ENCODE measurements at places on chromosomes 12 and 14.

- no peak for DNase-seq
Measured at GRCh38 chr12:124398578-124399227, 103.8 kb downstream of the RFLNA start.

- no peak for DNase-seq
Measured at GRCh38 chr14:93219103-93219726, 12.2 kb downstream of the UBR7 start.

GRCh38 chr12:6088921-6089747 is 35.3 kb downstream of the VWF start:
- DNase-seq = no peak

DNA sequence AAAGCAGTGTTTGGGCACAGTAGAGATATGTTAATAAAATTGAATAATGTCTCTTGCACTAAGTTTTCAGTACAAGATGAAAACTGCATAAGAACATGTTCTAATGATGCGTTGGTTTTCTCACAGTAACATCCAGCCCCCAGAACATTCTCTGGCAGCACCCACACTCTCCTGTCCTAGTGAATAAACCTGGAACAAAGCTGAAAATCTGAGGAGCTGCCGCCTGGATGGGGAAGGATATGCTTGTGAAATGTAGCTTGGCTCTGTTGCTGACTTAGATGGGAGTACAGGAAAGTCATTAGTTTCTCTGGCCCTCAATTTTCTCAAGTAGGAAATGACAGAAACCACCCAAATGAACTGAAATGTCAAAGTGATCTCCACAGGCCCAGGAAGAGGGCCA is 323.8 kb downstream of the APAF1 start:
- DNase-seq = no peak

GRCh38 chr12:108365324-108365723 is 26.2 kb upstream of the CMKLR1 start:
- no peak for DNase-seq

DNA sequence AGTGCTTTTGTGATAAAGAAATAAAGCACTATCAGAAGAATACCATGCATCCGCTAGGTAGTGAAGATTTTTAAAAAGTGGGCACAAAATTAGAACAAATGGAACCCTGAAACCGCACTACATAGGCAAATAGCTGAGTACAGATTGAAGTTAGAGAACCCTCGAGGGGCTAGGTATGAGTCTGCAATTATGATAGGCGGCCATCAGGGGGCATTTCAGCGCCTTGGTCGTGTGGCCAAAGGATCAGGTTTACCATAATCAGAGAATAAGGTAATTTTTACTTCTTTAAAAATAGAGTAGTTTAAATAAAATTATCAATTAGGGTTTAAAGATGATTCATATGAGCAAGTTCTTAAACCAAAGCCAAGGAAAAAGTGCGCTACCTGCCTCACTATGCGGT is 129.8 kb downstream of the TMX1 start:
- no peak for DNase-seq

DNA sequence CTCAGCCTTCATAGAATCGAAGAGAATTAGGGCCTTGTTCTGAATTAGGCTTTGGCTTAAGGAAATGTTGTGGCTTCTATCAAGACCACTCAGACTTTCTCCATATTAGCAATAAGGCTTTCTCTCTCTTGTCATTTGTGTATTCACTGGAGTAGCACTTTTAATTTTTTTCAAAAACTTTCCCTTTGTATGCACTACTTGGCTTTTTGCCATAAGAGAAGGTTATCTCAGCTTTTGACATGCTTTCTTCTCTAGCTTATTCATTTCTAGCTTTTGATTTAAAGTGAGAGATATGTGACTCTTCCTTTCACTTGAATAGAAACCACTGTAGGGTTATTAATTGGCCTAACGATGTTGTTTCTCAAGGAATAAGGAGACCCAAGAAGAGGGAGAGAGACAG is 244.2 kb downstream of the GPHN start:
- no peak for DNase-seq

GRCh38 chr12:71799106-71799505 is 40.5 kb upstream of the TBC1D15 start:
- DNase-seq = no peak

- no peak for DNase-seq
Measured at GRCh38 chr14:66496188-66496807, 10.1 kb downstream of the CCDC196 start.

DNA sequence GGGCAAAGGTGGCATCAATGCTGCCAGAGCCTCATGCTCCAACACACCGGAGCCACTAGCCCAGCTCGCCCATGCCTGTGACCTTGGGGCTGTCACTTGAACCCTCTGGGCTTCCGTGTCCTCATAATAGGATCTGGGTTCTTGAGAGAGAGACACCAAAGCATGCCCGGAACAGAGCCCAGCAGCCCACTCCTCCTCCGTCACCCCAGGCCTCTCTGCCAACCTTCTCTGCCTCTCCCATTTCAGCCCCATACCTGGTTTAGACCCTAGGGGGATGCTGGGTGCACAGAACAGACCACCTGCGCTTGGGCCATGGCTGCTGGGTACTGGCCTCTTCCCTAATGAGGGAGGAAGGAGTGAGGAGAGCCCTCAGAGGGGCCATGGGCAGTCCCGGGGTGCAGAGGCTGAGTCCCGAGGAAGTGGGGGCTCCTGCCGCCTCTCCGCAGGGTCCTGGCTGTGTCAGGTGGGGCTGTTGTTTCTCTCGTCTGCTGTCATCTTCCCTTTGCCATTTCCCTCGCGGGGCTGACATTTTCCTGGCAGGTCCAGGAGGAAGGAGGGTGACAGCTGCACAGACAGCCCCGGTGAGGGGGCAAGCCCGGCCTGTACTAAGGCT is 172.4 kb upstream of the RTL1 start:
- DNase-seq = peak; percentile 59

DNA sequence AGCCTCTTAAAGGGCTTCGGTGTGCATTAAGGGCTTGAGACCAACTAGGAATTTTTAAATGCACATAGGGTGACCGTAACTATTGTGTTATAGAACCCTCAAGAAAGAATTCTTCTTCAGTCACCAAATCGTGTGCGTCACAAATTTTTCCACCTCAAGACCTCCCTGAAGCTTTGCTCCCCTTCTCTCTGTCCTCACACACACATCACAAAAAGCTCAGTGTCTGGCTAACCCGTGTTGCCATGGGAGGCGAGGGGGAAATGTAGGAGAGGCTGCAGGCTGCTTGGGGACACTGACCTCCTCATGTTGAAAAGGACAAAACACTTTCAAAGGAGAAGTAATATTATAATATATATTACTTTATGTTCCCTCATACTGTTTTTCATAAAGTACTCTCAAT is 10.6 kb downstream of the SSPN start:
- DNase-seq = no peak

DNA sequence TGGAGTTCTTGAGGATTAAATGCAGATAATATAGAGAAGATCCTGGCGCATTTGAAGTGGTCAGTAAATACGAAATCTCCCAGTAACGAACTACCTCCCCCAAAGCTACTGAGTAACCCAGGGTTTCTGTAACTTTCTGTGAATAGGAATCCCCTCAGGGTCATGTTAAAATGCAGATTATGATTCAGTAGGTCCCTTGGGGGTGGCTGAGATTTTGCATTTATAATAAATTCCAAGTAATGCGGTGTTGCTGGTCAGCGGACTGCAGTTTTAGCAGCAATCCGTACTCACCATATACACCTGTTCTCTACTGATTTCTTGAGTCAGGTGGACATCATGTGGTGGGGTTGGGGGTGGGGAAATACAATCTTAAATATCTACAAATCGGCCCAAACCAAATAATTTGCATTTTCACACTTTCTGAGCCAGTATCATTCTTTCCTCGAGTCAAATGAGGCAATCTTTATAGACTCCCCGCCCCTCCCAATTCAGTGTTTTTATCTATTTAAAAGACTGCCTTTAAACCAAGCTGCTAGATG is 868 bp downstream of the SPATA7 start:
- no peak for DNase-seq

DNA sequence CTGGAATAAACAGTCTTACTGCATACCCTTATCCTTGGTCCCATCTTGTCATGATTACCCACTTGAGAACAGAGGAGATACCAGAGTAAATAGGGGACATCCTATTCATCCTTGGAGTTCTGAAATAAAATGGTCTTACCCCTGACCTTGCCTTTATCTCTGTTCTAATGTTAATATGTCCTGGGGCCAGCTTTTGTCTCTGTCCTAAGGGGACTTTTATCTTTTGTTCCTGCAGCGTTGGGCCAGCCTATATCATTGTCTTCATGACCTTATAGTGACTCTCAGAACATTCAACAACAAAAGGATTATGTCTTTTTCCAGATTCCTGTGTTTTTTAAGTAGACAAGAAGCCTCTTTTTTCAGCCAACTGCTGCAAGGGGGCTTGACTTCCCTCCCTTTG is 1057.5 kb downstream of the LRFN5 start:
- no peak for DNase-seq

GRCh38 chr14:39469094-39469710 is 37.0 kb upstream of the FBXO33 start:
- DNase-seq = no peak

DNA sequence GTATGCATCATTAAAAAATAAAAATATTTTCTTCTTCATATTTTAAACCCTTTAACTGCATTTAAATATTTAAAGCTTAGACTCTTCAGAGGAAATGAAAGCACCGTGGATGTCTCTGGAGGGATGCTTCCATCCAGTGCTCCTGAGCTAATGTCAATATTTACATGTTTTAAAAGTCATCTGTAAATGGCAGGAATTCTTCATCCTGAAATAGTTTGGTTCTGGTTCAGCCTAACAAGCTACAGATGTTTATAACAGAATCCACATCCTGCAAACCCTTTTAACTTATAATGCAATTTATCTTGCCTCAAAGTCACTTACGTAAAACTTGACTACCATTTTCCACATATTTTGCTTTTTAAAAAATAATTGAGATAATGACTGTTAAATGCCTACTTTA is 1207.3 kb downstream of the SLC16A7 start:
- no peak for DNase-seq

DNA sequence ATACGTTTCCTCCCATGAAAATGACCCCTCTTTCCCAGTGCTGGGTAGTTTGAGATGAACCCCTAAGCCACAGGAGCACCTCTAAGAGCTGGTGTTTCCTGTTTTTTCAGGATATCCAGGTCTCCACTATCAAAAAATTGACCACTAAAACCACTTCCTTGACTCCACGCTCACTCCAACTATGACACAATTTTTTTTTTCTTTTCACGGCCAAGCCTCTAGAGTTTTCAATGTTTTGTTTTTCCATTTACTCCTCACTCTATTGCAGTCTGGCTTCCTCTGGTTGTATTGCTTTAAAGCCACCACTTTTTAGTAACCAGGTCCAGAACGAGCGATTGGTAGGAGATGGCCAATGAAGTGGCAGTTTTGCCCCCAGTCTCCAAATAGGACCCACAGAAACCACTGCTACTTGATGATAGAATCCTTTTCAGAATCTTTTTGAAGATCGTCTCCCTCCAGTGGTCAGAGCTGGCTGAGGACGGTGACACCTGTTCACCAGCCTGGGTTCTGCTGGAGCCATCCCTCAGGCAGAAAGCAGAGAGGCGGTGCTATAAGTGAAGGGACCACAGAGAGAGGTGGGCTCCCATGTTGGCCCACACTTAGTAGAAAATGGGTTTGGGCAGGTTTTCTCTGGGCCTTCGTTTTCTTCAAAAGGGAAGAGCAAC is 454.4 kb downstream of the VRK1 start:
- no peak for DNase-seq

GRCh38 chr12:67358781-67359338 is 89.7 kb downstream of the CAND1 start:
- DNase-seq = no peak

DNA sequence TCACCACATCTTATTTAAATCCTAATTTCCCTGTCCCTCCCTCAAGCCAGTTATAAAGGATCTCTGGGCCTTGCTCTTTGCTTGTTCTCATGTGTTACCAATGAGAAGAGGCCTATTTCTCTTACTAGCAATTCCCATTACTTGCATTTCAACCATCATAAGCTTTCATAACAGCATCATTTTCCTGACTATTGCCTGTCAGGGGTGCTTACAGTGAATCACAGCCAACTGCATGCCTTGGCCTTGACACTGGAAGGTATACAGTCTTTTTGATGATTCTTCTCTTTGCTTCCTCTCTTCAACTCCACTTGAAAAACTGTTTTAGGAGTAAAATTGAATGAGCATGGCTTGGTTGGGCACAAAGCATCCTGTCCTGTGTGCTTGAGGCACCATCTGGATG is 127.0 kb downstream of the NPAS3 start:
- DNase-seq = no peak

- DNase-seq = no peak
Measured at GRCh38 chr14:95577870-95578269, 43.0 kb downstream of the GLRX5 start.

DNA sequence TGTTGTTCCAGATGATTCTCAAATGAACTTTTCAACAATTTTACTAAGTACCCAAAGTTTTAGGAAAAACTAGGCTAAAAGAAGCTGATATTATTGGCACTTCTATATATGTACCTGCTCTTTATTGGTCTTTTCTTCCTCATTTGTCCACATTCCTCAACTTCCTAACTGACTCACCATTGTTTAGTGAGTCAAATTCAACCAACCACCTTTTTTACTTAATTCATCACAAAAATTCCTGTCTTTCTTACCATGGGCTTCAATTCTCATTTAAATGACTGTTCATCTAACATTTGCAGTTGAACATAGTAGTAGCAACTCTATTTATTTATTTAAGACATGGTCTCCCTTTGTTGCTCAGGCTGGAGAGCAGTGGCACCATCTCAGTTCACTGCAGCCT is 47.6 kb upstream of the SLC2A13 start:
- no peak for DNase-seq

DNA sequence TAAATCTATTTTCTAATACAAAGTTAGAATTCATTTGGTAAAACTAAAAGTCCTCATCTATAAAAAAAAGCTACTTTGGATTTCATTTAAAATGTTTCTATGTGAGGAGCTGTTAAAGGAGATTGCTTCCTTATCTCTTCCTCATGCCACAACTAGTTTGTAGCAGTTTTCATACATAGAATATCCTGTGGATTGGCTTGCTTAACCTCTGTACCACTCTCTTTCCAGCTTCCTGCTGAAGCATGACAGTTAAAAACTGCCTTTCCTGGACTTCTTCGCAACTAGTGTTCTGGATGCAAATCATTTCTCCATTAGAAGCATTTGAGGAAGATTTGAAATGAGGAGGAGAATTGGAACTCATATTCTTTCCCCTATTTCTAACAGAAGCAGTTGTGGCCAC is 49.6 kb downstream of the ST8SIA1 start:
- DNase-seq = no peak

DNA sequence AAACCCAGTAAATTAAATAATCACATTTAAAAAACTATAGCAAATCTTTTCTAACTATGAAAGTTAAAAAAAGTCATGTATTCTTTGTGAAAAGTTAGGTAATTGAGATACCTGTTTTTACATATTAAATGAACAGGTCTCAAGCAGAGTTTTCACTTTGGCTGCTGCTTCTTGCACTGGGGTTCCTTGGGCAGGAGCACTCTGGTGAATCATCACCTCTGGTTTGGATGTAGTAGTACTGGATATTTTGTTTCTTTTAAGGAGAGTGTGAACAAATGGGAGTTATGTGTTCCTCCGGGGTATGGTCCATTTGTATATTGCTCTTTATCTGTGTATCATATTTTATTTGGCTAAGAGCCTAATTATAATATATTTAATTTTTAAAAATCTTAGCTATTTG is 82.7 kb downstream of the FUT8 start:
- DNase-seq = no peak
